ENCODE measurements at places on chromosomes 5 and 9.

- no peak for DNase-seq
Measured at GRCh38 chr9:134181648-134182034, 17.3 kb upstream of the RNU6ATAC start.

GRCh38 chr5:110058175-110058574 is 368.4 kb downstream of the MAN2A1 start:
- DNase-seq, result no peak

DNA sequence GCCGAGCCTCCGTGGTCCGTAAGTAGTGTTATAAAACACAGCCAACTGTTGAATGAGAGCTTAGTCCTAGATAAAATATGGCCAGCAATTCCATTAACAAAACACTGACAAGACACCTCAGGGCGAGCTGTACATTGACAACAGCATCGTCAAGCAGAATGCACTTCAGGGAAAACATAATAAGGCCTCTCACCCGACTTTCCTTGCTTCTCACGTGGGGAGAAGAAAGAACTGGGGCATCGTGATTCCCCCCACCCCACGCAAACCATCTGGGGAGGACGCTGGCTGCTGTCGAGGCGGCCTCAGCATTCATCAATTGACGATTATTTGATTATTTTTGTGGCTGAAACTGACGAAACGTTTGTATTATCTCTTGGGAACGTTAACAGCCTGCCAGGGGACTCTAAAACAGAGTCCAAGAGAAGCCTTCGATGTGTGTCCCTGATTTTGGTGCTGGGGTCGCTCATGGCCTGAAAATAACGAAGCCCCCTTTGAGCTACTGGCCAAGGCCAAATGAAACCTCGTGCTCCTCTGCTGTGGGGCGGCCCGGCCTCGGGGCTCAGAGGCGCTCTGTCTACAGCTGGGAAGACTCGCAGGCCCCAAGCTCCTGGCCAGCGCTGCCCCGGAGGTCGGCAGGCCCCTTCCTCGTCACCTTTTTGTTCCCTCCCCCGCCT is 464 bp downstream of the GDF9 start:
- DNase-seq, result no peak

DNA sequence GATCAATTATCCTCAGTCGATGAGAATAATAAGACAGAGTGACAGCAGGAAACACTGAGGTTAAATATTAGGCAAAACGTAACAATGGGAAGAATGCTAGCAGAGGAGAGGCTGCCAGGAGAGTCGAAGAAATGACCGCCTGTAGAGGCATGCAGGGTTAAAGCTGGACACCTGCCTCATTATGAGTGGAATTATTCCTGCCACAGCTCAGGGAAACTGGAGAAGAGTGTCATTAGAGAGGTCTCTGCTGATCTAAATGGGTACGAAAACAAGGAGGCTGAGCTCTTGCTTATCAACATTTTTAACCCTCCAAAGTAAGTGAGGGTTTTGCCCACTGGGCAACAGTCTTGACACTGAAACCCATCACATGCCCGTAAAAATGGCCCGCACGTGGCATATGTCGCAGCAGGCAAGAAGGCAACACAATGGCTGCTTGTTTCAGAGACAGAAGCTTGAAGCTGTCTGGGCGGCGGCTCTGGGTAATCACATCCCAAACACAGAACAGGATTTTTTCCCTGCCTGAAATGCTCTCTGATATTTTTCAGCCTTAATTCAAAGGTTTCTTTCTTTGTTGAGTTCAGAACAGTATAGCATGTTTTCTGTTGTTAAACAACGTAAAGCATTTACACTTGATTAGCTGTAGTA is 118.7 kb downstream of the MED27 start:
- no peak for DNase-seq

DNA sequence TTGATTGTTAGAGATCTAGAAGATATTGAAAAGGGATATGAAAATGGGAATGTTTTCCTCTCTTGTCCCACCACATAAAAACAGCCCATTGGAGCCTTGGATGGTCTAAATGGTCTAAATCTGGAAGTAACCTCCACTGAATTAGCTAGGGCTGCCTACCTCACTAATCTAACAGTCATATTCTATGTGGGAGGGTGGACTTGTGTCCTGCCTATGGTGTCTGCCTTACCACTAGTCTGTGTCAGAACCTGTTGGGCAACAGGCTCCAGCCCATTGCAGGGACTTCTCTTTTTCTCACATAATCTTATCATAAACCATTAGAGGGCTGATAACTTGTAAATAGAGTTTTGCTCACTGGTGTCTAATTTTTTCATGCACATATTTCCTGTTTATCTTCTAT is 548.8 kb upstream of the CDH18 start:
- no peak for DNase-seq

DNA sequence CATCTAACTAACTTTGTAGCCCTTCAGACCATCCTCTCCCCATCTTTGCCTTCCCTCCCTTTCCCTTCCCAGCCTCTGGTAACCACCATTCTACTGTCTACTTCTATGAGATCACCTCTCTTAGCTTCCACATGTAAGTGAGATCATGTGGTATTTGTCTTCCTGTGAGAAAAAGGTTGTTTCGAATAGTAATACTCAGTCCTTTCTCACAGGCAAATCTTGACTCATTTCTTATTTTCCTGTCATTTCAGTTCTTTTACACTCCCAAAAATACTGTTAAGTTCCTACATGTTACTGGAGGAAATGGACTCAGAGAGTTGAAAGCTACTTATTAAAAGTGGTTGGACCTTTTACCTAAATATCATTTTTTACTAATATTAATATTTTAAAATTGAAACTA is 82.1 kb downstream of the SLF1 start:
- no peak for DNase-seq

GRCh38 chr9:130237763-130238524 is 27.6 kb upstream of the HMCN2 start:
- DNase-seq, result no peak

GRCh38 chr5:178336889-178337288 is 104.3 kb upstream of the PHYKPL start:
- DNase-seq, result no peak

GRCh38 chr5:50749873-50750272 is 83.4 kb downstream of the PARP8 start:
- DNase-seq, result no peak

GRCh38 chr5:175659546-175660253 is 1.8 kb downstream of the HRH2 start:
- no peak for DNase-seq

DNA sequence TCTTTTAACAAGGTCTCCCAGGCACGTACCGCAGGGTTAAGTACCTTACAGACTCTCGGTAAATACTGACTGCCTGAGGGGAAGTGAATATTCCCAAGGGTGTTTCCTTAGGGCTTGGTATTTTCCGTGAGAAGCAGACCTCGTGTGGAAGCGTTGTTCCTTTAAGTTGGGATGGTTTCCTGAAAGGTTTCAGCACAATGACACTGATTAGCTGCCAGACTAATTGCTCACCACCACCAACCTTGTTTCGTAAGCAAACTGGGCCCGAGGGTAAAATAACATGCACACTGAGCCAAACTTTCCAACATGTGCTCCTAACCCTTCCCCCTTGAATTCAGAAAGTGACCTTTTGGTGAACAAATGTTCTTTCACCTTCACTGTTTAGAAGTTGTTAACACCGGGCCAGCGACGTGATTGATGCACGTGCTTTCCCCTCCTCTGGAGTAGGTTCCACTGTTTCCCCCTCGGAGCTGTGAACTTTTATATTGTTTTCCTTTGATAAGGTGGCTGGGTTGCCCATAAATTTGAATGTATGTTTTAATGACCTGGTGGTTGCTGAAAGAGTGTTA is 128.1 kb upstream of the RPS23 start:
- DNase-seq, result no peak
